NCI-H524 (cell line): ENCODE measurements at places on chromosomes 1 and 21.

- no peak for DNase-seq
Observed at GRCh38 chr21:14857529-14857928, 207.3 kb downstream of the NRIP1 start.

GRCh38 chr21:19171585-19171984 is 768.0 kb upstream of the TMPRSS15 start:
- DNase-seq, result no peak

- DNase-seq, result peak; percentile 7
Observed at GRCh38 chr1:221125976-221126375, 246.7 kb downstream of the HLX start.

DNA sequence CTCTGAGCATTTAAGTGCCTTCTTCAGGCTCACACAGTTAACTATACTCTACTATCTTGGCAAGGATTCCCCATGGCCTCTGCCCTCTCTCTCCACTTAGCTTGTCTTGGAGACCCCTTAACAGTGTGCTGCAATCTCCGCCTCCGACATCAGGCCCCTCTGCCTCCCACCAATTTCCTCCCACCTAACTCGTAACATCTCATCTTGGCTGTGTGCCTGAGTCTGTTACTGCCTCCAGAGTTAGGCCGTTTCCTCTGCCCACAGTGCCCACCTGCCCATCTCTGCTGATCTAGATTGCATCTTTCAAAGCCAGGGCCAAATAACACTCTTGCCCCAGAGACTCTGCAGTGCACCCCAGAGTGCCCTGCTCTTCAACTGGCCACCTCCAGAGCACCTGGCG is 244.3 kb upstream of the TMEM51 start:
- DNase-seq, result no peak

GRCh38 chr1:179262183-179262582 is 31.4 kb upstream of the SOAT1 start:
- DNase-seq, result no peak

- DNase-seq, result no peak
Observed at GRCh38 chr1:189654906-189655305, 822.8 kb downstream of the BRINP3 start.

DNA sequence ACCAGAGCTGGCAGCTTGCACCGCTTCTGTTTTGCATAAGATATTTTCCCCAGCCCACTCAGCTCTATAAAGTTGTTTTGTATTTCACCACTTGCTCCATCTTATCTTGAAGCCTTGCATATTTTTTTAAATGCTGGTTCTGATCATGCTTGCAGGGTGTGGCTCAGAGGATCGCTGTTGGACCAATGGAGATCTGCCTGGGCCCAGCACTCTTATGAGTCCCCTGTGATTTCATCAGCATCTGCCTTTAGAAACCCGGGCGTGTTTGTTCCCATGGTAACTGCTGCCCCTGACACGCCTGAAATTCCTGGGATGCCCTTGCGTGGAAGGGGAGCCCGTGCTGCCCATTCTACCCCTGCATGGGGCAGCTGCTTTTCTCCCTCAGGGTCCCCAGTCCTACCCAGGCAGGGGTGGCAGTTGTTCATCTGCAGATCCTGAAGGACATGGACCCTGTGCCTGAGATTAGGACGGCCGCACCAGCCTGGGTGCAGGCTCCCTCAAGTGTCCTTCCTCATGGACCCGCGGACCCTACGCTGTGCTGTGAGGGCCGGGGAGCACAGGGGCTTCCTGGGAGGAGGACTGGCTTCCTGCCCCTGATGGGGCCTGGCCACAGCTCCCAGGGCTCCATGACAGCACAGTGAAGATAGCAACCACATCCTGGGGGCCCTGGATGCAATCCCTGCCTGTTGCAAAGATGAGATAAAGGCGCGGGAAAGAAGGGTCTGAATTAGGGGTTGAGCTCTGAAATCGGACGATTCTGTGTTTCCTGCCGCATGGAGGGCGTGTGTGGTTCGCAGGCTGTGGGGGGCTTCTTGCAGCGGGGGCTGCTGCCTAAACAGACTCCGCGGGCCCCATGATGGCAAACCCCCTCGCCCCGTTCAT is 226.5 kb downstream of the SDCCAG8 start:
- peak; percentile 90 for DNase-seq
